ENCODE measurements at places on chromosomes 3 and 15.

GRCh38 chr3:169286214-169286613 lies 377.3 kb downstream of the MECOM start:
- no peak for DNase-seq

GRCh38 chr3:133368371-133369067 lies 31.3 kb upstream of the BFSP2 start:
- no peak for DNase-seq

- no peak for DNase-seq
These were observed 91.3 kb upstream of the SLC25A36 start for GRCh38 chr3:140850210-140850955.

GRCh38 chr15:32664796-32665195 lies 23.3 kb downstream of the SCG5 start:
- DNase-seq: no peak

GRCh38 chr3:29899021-29899420 lies 618.1 kb downstream of the RBMS3 start:
- no peak for DNase-seq

DNA sequence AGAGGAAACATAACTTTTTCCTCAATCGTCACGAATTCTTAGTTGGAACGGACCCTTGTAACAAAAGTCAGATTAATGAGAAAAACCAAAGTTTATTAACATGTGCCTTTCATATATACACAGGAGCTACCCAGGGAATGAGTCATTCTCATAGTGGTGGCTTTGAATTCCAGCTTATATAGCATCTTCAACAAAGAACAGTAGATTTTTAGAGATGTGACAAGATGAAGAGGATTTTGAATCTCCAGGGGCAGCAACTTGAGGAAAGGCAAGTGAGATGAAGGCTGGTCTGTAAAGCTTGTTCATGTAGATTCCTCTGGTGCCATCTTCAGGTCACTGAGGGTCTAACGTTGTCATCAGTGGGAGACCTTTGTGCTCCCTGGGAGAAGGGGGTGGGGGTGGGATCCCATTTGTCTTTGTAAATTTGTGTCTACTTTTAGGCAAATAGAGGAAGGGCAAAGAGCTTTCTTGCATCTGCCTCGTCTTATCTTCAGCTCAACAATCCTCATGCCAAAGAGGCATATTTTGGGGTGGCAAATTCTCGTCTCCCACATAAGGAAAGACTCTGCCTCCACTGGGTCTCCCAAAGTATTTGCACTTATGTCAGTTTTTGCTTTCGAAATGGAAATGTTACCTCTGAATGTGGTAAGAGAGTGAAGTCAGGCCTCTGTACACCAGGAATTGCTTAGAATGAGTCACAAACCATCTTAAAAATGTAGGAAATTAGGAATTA lies 29.5 kb downstream of the CLEC3B start:
- no peak for DNase-seq

- DNase-seq: no peak
These were observed 7.6 kb upstream of the TMEM44 start for GRCh38 chr3:194640829-194641228.

GRCh38 chr3:87426918-87427317 lies 150.5 kb upstream of the POU1F1 start:
- DNase-seq: no peak

All from renal cortex interstitium (tissue), 15 donors.